ENCODE measurements at places on chromosomes 4 and X.
A peak's percentile ranks its signal among the peaks of the same experiment; 100 is the strongest.

- no peak for DNase-seq
Measured at GRCh38 chr4:110085131-110085530, 113.3 kb downstream of the ELOVL6 start.

DNA sequence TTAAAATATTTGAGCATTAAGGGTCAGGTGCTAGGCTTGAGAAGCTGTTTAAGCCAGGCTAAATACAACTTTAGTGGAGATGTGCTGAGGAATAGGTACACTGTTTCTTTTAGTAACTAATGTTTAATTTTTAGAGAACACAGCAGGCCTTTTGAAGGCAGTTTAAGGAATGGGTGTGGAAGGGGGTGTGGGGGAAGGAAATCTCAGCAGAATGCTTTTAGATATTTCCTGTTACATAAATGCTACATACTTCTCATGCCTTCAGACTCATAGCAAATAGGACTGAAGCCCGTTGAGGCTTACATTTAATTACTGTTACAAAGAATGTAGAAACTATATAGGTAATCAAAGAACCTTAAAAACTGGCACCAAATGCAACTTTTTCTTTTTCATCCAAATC, 66.3 kb downstream of the WWC2 start:
- DNase-seq: no peak

DNA sequence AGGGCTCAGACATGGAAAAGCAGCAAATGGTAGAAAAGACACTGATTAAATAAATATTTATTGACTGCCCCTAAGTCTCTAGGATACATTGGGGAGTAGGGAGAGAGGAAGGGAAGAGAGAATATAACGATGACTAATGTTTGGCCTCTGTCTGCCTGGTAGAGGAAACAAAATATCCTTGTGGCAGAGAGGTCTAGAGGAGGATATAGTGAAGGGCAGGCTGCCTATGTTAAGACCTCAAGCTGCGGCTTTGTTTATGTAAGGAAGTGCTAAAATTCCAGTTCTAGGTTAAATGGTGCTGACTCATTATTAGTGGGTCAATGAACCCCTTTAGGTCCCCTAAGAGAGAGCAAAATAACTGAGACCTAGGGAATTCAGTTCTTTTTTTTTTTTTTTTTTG, 427.3 kb upstream of the FTHL17 start:
- no peak for DNase-seq

DNA sequence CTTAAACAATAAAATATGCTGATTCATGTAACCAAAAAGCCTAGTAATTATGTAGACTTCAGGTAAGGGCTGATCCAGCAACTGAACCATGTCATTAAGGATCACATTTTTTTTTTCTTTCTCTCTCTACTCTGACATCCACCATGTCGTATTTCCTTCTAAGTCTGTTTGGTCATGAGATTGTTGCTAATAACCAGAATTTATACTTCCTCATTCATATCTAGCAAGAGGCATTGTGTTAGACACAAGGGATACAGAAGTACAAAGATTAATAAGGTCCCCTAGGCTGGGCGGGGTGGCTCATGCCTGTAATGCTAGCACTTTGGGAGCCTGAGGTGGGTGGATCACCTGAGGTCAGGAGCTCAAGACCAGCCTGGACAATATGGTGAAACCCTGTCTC, 24.1 kb downstream of the PHEX start:
- DNase-seq: no peak

DNA sequence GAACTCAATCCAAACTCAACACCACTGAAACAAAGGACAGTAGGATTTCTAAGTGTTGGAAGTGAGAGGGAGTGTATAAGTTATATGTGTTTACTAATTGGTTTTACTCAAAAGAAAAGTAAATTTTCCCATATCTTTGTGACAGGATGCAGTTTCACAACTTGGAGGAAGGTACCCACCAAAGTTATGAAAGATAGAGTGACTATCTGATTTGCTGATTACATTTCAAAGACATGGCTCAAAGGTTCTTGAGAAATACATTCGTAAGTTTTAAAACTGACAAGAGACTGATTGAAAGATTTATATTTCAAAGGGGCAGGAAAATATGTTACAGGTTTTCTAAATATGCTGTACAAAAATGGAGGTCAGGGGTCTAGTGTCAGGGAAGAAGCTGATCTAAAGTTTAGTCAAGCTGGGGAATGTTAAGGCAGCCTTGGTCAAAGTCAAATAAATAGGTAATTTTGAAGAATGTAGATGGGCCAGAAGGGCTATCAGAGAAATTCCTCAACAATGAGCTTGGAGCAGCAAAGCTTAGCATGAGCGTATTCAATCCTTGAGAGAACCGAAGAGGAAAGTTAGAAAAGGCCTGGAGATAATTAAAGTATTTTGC, 9.7 kb upstream of the COMMD8 start:
- no peak for DNase-seq

- no peak for DNase-seq
Measured at GRCh38 chr4:155974996-155975395, 21.3 kb upstream of the CTSO start.

- DNase-seq: no peak
Measured at GRCh38 chr4:3419836-3420605, 21.7 kb upstream of the HGFAC start.

GRCh38 chr4:139672215-139672614, 6.6 kb downstream of the MGST2 start:
- DNase-seq: no peak

- no peak for DNase-seq
Measured at GRCh38 chrX:22686138-22686541, 313.6 kb upstream of the DDX53 start.

GRCh38 chr4:146763560-146763959, 124.9 kb downstream of the POU4F2 start:
- no peak for DNase-seq

- no peak for DNase-seq
Measured at GRCh38 chrX:138914767-138915166, 203.2 kb upstream of the FGF13 start.

- no peak for DNase-seq
Measured at GRCh38 chr4:78776729-78777575, 802 bp downstream of the BMP2K start.

- no peak for DNase-seq
Measured at GRCh38 chrX:9376111-9376510, 88.7 kb upstream of the TBL1X start.

GRCh38 chr4:83232082-83232481, 52.5 kb downstream of the COQ2 start:
- DNase-seq: no peak

DNA sequence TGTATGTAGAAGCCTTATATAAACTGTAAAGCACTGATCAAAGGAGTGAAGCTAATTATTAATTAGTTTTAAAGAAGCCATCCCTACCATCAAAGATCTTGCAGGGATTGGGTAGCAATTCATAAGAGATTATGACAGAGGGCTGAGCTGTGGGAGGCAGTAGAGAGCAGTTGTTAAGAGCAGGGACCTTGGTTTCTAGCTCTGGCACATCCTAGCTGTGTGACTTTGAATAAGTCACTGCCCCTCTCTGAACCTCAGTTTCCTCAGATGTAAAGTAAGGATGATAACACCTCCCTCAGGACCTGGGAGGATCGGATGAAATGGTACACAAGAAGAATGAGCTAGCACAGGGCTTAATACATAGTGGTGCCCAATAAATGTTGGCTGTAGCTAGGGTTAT, 45.4 kb downstream of the APLN start:
- no peak for DNase-seq

DNA sequence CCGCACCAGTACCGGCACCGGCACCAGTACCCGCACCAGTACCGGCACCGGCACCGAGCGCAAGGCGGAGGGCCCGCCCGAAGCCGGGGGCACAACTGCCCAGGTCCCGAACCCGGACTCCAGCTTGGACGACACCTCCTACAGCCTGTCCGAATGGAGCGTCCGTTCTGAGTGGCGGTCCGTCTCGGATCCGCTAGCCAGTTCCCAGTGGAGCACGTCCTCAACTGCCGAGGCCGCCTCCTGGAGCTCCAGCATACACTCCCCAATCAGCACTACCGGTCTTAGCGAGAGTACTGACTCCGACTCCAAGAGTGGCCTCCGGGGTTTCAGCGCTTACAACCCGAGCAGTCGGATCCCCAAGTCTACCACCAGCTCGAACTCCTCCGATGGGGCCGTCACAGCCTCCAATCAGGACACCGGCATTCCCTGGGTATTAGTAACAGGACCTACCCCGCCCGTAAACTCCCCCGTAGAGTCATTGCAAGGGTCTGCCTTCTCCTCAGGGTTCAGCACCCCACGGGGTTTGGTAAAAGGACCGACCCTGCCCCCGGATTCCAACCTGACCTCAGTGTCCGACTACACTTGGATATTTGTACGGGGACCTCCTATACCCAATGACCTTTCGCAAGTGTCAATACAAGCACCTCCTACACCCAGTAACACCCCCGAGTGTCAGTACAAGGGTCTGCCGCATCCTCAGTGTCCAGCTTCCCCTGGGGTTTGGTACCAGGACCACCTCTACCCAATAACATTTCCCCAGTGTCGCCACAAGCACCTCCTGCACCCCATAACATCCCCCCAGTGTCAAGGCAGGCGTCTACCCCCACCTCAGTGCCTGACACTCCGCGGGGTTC, 721 bp upstream of the MAOA start:
- DNase-seq: no peak

- no peak for DNase-seq
Measured at GRCh38 chr4:39522068-39522467, 5.2 kb downstream of the UGDH start.

DNA sequence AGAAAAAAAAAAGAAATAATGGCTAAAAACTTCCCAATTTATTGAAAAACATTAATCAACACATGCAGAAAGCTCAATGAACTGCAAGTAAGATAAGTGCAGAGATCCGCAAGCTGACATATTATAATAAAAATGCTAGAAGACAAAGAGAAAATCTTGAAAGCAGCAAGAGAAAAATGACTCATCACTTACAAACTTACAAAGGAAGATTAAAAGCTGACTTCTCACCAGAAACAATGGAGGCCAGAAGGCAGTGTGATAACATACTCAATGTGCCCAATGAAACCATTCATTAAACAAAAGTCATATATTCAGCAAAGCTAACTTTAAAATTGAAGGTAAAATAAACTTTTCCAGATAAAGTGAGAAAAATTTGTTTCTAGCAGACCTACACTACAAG, 7.3 kb upstream of the BRWD3 start:
- DNase-seq: no peak

- no peak for DNase-seq
Measured at GRCh38 chrX:12237131-12237530, 98.9 kb downstream of the FRMPD4 start.

DNA sequence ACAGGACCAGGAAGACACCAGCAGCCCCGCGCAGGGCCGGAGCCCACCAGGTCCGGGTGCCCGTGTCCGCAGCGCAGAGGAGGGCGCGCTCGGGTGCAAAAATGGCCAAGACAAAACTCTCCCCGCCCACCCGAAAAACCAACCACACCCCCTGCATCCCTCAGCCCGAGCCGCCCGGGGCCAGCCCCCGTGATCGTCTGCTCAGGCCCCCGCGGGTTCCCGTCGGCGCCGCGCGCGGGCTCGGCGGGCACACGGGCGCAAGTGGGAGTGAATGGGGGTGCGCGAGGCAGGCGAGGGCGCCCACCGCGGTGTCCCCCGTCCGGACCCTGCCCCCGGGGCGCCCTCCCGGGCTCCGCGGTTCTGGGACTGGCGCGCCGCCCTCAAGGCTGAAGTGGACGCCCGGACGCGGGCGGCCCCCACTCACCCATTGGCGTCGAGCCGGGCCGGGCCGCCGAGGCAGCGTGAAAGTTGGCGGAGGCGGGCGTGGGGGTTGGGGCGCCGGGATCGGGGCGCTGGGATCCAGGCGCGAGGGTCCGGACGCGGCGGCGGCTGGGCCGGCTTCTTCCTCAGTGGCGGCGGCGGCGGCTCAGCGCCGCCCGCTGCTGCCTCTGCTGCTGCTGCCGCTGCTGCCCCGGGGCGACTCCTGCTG, 393 bp downstream of the SH3KBP1 start:
- peak; percentile 68 for DNase-seq

GRCh38 chr4:3489451-3489962, 26.4 kb downstream of the DOK7 start:
- no peak for DNase-seq

DNA sequence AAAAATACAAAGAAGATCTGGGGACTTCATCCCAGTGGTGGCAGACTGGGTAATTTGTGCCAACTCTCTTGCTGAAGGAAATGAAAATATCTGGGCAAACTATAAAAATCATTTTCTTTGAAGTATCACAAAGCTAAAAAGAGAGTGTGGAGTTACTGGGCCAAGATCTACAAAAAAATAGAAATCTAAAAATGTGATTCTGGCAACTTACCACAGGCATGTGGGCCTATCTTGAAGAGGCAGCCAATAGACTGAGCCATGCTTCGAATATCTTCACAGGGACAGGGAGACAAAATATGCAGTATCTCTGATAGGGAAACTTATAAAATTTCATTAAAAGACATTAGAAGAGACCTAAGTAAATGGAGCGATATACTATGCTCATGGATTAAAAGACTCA, 168.8 kb downstream of the RCHY1 start:
- DNase-seq: no peak

DNA sequence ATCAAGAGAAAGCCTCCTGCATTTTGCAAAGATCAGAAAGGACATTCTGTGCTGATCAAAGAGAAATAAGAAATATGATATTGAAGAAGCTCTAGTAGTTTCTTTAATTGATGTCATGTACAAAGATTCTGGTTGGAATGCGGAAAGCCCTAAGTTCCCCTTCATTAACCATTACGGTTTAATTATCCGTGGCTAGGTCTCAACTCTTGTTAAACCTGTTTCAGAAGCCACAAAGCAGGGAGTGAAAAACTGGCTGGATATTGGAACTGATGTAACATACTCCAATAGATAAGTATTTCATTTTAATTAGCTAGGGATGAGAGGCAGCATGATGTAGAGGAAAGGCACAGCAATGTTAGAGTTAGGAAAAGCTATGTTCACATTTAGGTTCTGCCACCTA, 55.7 kb downstream of the SPANXN3 start:
- DNase-seq: no peak

DNA sequence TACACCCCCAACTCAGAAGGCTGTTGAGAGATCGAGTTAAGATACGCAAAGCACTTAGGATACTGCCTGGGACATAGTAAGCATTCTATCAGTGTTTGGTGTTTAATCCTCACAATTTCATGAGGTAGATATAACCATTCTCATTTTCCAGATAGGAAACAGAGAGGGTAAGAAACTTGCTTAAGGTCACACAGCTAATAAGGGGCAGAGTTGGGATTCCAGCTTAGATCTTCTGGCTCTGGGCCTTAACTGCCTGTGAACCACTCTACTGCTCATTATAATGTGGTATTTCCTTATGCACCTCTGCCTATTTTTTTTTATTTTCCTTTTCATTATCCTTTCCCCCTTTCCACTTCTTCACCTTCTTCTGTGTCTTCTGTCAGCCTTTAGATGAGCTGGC, 242.2 kb upstream of the ANXA3 start:
- no peak for DNase-seq

DNA sequence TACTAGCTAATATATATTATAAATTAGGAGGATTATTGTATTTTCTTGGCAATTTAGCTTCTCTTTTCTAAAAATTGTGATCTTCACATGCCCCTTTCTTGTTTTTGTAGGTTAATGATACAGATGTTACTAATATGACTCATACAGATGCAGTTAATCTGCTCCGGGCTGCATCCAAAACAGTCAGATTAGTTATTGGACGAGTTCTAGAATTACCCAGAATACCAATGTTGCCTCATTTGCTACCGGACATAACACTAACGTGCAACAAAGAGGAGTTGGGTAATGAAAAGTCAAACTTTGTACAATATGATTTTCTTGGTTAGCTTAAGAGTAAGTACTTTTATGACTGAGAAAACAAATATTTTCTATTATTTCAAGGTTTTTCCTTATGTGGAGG, 74.1 kb downstream of the SLC10A6 start:
- no peak for DNase-seq

GRCh38 chr4:140315019-140315418, 58.4 kb upstream of the SCOC start:
- no peak for DNase-seq
